Lower leg skin (tissue), 4 donors: ENCODE measurements at places on chromosomes 5 and 9.
A peak's percentile ranks its signal among the peaks of the same experiment; 100 is the strongest.

- DNase-seq = no peak
Observed at GRCh38 chr5:75040973-75041372, 11.4 kb downstream of the GCNT4 start.

DNA sequence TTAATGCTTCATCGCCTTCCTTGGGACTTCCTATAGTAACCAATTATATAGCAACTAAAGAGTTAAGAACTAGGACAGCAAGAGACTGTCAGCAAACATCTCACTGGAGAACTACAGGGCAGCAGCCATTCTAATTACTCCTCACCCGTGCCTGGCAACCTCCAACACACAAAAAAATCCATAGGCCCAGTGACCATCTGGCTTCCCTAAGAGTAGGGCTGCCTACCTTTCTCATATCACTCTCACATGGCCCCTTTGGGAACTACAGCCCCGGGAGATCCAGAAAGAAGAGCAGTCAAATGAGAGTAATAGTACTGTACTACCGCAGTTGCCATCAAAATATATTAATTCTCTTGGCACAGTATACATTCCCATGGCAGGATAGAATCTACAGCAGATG lies 5.7 kb downstream of the DCAF10 start:
- no peak for DNase-seq

- no peak for DNase-seq
Observed at GRCh38 chr5:136034984-136035383, 6.2 kb downstream of the TGFBI start.

DNA sequence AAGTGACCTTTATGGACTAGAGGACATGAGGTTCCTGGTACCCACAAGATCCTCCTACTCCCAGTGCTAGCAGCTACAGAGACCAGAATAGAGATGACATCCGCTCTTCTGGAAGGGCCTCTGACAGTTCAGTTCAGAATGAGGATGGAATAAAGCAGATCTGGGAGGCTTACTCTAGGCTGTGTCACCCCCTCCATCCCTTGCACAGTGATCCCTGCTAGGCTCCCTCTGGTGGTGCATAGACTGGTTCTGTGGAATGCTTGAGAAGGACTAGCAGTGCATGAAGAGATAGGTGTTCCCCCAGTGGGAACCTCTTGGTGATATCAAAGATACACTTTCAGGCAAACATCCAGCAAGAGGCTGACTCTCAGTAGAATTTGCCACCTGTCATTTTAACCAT lies 83.0 kb downstream of the NPR3 start:
- DNase-seq = no peak

DNA sequence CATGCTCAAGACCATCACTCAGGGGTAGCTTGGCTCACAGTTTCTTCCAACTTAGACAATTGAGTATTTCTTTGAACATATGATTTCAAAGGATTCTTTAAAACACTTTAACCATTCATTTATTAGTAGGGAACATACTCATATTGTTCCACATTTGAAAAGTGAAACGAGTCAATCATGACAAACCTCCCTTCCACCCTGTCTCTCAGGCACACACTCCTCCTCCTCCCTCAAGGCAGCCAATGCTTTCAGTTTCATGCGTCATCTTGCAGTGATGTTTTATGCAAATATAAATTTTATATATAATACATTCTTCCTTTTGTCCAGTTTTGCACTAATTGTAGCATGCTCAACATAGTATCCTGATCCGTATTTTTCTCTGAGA lies 126.0 kb upstream of the BOD1 start:
- no peak for DNase-seq

DNA sequence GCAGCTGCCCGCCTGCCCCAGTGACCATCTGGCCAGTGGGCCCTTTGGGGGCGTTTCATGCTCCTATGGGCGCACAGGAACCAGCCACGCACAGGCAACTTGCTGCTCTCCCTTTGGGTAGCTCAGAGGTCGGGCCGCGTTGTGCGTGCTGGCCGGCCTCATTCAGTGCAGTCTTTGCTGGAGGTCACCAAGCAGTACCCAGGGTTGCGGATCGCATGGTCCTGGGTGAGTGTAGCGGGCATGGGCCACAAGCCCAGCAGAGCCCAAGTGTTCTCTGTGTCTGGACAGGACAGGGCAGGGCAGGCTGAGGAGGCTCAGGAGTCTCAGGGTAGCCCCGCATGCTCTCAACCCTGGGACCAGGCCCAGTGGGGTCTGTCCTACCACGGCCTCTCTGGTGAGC lies 9.9 kb upstream of the MRNIP start:
- DNase-seq = no peak

DNA sequence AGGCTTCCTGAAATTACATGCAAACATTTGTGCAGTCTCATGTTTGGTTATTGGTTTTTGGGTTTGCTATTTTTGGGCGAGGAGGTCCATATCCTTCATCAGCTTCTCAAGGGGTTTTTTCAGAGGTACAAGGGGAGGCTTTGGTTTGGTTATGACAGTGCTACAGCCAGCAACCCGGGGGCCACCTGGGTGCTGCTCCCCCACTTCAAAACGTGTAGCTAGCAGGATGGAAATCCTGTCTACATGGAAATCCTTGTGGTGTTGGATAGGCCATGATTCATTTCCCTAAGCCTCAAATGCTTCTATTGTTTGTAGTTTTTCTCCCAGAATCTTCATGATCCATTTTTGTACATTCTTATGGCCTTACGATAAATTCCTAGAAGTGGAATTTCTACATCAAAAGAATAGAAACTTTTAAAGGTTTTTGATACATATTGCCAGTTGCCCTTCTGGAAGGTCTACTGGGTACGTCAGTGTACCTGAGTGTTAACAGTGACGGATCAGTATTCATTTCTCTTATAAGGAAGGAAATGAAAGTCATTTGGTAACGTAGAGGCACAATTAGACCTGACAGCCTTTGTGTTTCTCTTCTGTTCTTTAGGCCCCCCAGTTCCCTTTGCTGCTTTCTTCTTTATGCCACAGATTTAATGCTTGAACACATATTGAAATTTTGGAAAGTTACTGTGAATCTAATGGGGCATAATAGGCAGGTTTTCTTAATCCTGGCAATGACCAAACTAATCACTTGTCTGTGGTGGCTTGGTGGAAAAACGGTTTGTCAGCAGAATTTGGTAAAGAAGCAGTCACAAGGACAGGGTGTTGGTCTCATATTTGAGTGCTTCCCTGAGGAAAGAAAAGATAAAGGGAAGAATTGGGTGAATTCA lies 69.7 kb upstream of the ABL1 start:
- DNase-seq = no peak

- peak; percentile 77 for DNase-seq
Observed at GRCh38 chr5:132751444-132751843, 4.2 kb downstream of the CCNI2 start.

DNA sequence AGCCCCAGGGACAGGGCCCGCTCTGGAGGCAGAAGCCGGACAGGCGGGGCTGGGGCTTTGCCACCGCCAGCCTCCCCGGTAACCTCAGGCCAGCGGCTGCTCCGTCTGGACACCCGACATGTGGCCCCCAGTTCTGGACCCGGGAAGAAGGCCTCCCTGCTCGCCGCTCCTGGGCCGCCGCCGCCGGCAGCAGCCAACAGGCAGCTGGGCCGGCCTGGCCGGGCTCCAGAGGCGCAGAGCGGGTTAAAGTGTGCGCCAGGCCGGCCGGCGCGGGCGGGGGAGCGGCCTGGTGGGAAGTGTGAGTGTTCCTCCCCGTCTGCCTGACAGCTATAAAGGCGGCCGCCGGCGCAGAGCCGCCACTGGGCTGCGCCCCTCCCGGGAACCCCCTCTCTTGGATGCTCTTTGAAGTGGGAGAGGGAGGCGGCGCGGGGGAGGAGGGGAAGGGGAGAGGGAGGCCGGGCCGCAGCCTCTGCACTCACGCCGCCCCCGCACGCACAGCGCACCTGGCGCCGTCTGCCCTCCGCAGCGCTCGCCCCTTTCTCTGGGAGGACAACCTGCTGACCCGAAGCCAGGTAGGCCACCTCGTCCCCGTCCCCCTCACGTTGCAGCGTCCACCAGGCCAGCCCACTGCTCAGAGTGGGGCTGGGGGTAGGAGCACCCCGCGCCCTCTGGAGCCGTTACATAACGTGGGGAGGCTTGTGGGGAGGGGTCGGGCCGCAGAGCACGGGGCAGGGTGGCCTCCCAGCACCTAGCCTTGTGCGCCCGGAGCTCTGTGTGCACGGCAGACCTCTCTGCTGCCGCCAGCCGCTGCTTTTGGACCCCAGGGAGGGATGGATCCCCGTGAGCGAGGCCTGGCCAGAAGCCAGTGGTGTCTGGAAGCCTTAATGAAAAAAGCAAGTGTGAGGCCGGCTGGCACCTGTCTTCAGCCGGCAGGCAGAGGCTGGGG lies at the start of gene ADAMTSL2:
ADAMTSL2 (plus strand) TSS at position 359 of the 946 bp plus-strand sequence. CDS start 2,009 bp downstream, outside the sequence.
- no peak for DNase-seq
